ENCODE measurements at places on chromosomes 1 and 21.
A peak's percentile ranks its signal among the peaks of the same experiment; 100 is the strongest.

DNA sequence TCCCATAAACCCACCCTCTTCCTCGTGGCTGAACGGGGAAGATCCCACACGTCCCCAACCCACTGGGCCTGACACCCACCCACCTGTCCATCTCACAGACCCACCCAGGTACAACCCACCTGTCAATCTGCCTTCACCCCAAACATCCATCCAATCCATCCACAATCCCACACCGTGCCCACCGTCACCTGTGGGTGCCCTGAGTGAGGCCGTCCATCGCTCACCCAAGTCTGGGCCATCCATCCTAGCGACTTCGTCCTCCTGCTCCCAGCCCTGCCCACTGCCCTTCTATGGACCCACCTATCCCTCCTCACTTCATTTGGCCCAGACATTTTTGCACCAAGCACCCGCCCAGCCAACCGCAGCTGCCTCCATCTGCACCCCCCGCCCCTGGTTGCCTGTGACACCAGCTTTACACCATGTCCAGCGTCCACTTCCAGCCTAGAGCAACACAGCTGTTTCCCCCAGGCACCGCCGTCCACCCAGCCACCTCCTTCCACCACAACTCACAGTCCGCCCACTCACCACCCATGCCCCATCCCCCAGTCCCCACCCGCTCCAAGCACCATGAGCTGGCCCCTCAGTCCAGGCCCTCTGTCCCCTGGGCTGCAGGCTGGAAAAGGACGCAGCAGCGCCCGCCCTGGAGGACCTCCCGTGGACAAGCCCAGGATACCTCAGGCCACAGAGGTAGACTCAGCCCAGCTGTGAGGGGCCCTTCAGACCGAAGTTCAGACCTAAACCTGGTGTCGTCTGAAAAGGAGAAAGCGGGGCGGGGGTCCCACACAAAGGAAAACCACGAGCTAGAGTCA lies 7.7 kb downstream of the TTLL10 start:
- DNase-seq, result no peak

DNA sequence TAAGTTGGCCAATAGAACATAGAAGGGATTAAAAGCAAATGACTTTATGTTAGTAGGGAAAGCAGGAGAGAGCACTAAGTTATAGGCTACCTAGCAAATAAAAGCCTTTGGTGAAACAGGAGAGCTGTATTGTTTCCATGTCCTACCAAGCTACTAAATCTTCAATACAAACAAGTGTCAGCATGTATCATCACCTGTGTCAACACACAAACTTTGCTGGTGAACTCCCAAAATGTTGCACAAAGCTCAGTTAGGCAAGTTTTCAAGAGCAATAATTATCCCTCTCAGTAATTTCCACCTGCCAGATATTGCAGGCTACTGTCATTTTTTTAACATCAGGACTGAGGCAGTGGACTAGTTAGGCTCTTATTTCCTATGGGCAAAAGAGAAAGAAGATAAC lies 77.7 kb upstream of the ADAM30 start:
- no peak for DNase-seq

- no peak for DNase-seq
These were observed 99.8 kb upstream of the ETV3 start for GRCh38 chr1:157237981-157238380.

DNA sequence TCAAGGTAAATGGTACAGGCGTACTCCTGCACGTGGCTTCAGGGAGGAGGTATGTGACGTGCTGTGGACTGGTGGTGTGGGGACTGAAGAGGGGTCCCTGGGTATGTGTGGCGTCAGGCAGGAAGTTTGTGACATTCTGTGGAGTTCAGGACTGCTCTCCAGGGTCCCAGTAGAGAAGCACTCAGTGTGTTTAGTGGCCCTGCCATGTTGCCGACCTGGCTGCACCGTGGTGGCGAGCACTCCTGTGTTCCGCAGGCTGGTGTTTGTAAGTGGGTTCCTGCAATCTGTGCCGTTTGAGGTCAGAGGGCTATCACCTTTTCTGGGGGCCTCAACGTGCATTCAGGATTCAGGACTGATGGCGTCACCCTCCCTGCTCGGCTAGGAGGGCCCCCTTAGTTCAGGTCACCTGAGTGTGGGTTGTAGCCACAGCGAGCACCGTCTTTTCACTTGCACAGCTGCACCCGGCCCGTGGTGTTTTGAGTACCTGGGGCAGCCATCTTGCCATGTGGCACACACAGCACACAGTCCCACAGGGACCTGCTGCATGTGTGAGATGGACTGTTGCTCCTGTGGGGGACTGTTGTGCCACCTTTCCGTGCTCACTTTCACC lies 26.5 kb downstream of the SNAP47 start:
- no peak for DNase-seq

GRCh38 chr1:172544481-172545104 lies 11.6 kb downstream of the SUCO start:
- DNase-seq, result no peak

DNA sequence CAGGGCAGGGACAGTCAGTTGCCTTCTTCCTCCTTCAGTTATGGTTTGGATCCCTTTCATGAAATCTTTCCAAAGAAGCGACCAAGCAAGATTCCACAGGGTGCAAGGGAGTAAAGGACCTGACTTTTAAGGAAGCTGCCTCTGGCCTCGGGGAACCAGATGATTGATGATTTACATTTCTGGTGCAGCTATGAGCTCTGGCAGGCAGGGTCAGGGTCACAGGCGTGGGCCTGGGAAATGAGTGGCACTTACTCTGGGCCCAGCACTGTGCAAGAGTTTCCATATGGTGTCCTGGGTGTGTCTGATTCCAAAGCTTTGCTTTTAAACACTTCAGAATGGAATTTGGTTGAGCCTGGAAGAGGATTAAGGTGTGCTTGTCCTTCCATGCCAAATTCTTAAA lies 7.2 kb upstream of the CRABP2 start:
- DNase-seq, result no peak

- DNase-seq, result no peak
These were observed 23.4 kb upstream of the EFHD2 start for GRCh38 chr1:15386164-15386749.

DNA sequence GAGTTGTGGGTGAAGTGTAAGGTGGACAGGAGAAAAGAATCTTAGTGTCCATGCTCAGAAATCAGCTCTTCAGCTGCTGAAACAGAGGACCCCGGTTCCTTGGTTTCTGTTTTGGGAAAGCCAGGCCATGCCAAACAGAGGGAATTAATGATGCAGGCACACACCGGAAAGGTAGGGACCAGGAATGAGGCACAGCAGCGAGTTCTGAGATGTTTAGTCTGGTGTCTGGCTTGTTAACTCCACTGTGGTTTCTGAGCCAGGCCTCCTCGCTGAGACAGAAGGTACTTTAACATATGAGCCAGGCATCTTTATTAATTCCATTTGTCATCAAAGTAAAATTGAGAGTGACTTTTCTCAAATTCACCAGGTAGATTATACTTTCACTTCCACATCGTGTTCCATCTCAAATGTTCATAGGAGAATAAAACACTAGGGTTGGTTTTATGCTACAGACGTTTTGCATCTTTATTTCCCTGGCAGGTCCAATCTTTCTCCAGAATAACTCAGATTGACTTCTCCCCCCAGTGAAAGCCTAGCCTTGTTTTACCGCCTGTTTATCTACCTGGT lies 23.5 kb downstream of the LRRC8D start:
- no peak for DNase-seq

- no peak for DNase-seq
These were observed 12.6 kb upstream of the S100B start for GRCh38 chr21:46617267-46618051.

- DNase-seq, result no peak
These were observed 12.6 kb upstream of the RCSD1 start for GRCh38 chr1:167617153-167618147.

- DNase-seq, result peak; percentile 49
These were observed 26.6 kb downstream of the DIPK1A start for GRCh38 chr1:92934395-92935378.

DNA sequence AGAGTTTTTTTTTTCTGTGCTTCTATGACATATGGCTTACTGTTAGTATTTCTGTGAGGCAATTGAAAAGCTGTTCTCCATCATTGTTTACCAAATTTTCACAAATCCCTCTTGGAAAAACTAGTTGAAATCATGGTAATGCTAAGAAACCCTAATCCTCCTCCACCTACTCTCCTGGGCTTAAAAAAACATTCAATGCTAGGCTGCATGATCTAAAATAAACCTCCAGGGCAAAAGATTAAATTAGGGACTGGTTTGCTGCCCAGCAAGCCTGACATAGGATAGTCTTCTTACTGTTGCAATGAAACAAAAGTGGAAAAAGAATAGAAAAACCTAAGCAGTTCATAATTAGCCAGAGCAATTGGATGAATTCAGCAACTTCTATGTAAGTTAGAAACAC lies 16.1 kb downstream of the C1orf52 start:
- DNase-seq, result no peak

GRCh38 chr1:4626061-4626460 lies 28.3 kb upstream of the AJAP1 start:
- no peak for DNase-seq

DNA sequence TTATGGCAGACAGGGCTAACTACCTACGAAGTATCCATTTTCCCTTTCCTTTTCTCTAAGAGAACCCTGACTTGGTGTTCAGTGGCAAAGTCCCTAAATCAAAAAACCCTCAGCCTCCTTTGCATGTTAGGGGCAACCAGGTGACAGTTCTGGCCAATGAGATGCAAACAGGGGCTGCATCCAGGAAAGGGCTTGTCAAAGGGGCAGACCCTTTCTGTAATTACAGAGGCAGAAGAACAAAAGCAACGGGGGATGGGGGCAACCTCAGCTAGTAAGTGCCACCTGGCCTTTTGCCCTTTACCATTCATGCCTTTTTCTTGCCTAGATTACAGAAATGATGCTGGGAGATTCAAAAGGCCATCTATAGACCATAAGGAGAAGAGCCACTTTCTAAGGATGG lies 34.4 kb downstream of the GLUL start:
- DNase-seq, result no peak

DNA sequence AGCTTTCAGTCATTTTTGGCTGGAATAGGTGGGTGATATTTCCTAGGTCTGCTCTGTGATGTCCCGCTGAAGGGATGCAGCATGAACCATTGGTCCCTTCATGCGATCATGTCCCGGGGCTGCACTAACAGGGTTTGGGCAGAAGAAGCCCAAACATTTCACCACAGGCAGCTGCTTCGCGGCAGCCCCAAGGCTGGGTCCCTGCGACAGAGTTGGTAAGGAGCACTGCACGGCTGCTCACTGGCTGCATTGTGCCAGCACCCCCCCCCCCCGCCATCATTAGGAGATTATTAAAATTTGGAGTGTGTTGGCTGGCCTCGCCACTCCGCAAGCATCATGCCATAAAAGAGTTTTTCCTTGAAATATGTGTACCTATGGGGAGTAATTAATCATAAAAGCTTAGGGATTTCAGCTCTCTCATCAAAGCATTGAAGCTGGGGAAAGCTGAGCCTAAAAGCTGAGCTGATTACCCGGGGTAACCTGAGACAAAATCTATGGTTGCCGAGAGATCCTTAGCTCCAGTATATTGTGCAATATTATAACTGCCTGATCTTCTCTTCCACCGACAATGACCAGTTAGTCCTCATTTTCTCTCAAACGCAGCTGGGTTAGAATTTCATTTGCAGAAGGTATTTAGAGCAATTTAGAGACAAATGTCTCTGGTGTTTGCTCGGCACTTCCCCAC lies 62.5 kb downstream of the PEX14 start:
- no peak for DNase-seq

DNA sequence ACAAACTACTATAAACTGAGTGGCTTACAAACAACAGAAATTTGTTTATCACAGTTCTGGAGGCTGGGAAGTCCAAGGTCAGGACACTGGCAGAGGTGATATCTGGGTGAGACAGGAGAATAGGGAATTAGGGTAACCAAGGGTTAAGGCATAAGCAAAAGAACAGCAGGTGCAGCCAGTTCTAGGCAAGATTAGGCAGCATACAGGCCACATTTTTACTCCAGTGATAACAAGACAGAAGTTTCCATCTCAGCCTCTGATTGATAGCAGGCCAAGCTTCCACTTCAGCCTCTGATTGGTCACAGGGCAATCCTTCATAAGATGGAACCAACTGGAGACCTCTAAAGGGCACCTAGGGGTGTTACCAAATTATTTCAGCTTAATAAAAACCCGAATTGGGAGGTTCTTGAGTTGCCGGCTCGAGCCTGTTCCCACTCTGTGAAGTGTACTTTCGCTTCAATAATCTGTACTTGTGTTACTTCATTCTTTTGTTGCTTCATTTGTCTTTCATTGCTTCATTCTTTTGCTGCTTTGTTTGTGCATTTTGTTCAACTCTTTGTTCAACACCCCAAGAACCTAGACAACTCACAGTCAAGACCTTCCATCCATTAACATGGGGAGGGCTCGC lies 185.6 kb downstream of the TOMM20 start:
- DNase-seq, result no peak

All from large intestine (tissue), 12 donors.